ENCODE measurements at places on chromosomes 3 and 15.
A peak's percentile ranks its signal among the peaks of the same experiment; 100 is the strongest.

GRCh38 chr15:77118882-77119321, 48.0 kb upstream of the TSPAN3 start:
- peak; percentile 10 for DNase-seq

- DNase-seq, result no peak
Measured at GRCh38 chr15:96851613-96852012, 521.1 kb downstream of the NR2F2 start.

DNA sequence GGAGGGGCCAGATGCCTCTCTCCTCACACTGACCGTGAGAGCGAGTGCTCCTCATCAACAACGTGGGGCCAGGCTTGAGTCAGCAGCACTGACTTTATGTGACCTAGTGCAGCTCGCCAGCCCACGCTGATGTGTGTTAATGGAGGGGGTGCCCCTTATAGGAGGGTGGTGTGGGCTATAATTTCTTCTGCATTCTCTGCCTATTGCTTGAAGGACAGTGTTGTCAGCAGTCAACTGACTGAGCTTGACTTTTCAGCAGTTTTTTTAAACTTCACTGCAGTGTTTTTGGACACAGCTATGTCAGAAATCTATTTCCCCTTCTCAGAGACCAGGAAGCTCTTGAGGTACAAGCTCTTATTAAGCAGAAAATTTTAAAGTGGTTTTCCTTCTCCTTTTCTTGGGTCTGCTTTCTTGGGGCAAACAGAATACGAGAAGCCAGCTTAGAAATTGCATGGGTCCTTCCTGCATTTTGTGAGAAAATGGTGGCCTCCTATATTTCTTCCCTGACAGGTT, 304.8 kb upstream of the CTDSPL start:
- DNase-seq, result no peak

GRCh38 chr3:74535281-74535680, 79.2 kb downstream of the CNTN3 start:
- DNase-seq, result no peak

DNA sequence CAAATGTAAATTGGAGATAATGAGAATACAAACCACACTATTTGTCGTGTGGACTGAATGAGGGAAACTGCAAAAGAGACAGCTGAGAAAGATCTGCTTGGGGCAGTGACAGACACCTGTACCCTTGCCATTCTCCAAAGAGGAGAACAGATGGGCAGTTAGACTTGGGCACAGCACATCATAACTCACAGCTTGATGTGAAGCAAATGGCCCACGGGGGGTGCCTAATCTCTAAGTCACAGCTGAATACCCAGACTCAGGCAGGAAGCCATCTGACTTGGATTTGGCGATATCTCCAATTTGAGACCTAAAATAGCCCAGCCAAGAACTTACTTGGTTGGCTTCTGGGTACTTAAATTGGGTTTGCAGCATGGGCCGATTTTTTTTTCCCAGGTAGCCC, 10.0 kb upstream of the SLC6A11 start:
- no peak for DNase-seq

DNA sequence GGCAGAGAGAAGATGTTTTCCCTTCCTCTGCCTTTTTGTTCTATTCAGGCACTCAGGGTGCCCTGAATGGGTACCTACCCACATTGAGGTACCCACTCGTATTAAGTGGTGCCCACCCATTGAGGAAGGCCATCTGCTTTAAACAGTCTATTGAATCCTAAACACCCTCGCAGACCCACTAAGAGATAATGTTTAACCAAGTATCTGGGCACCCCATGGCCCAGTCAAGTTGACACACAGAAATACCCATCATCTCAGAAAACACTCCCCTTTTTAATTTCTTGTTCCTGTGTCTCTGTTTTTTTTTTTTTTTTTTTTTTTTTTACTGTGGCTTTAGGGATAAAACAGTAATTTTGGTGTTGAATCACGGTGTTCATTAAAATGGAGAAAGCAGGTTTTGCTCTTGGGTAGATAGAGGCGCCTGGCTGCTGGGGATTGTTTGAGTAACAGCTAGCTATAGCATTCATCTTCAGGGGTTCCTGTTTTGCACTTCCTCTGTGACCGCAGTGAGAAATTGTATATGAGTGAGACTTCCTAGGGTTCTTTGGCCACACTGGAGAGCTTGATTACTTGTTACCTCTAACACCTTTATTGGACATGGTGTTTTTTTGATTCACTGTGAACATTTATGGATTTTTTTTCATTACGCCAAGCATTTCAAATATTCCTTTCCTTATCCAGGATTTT, 259.1 kb downstream of the PTPRG start:
- no peak for DNase-seq

- no peak for DNase-seq
Measured at GRCh38 chr15:56992725-56993124, 74.3 kb downstream of the TCF12 start.

DNA sequence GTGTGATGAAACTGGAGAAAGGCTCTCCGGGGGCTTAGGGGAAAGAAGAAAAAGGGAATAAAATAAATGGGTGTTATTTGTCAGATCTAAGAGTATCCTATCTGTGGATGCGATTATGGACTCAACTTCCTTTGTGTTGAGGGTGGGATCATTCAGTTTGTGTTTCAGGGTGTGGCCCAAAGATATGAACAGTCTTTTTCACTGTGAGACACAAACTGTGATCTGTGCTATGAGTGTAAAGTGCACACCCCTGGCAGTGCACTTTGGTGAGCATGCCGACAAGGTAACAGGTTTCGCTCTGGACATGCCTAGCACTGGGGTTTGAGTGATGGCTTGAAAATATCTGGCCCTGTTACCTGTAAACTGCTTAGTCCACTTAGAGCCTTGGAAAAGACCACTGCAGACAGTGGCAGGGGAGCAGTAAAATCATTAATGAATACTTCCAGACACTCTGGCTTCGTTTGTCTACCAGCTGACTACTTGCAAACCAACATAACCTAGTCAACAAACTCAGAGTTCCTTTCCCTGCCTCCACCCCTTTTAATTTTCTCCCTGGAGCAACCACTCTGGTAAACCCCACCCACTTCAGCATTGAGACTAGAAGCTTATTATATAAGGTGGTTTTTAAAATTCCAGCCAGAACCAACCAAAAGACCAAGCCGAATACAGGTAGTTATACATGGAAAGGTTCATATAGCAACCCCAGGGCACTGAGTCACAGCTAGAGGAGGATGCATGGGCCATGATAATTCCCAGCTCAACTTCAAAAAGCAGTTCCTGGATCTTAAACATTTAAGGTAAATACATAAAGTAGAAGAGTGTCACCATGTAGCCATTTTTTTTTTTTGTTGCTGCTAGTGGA, 55.1 kb downstream of the TAMM41 start:
- DNase-seq, result no peak

- no peak for DNase-seq
Measured at GRCh38 chr3:29203851-29204250, 77.0 kb upstream of the RBMS3 start.

DNA sequence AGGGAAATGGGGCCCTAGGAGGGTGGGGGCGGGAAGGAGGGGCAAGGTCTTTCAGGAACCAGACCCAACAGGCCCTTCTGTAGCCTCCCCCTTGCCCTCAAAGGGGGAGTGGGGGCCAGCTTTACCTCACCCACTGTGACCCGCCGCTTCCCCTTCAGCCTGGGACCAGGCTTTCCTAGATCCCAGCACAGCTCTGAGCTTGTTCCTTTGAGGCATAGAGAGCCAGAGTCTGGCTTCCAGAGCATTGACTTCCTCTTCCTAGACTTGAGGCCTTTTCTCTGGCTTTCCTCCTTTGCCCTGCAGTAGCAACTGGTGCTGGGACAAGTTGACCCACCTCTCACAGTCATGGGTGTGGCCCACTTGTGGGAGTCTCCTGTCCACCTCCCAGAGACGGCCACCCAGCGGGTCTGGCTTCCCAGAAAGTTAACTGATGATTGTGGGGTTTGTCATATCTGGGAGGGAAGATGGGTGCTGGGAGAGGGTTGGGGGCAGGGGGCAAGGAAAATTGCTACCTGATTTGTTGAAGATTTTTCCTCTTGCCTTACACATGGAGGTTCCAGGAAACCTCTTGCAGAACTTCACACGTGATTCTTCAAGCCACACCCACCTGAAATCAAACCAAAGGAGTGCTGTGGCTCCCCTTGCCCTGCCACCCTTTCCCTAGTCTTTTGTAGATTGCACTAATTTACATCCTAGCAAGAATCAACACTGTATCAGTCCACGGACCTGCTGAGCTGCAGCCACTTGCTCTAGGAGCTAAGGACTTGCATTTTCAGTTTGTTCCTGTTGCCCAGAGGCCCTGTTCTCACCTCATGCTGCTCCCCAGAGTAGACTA, 4.1 kb upstream of the CHST14 start:
- no peak for DNase-seq

- DNase-seq, result peak; percentile 38
Measured at GRCh38 chr3:181176601-181177000, 187.1 kb upstream of the DNAJC19 start.

GRCh38 chr15:63395730-63396151, 14.1 kb upstream of the CA12 start:
- DNase-seq, result no peak

DNA sequence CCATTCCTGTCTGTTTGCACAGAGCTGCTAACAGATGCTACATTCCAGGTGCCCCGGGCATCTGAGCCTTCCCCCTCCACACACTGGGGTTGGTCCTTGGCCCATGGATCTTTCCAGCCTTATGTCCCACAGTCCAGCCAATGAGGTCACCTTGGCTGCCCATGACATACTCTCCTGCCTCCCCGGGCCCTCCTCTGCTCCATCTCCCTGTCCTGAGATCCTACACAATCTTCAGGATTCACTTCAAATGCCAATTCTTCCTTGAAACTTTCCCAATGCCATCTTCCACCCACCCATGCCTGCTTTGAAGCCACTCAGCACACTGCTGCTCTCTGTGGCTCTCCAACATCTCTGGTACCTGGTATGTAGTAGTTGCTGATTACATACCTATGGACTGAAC, 4.3 kb downstream of the CHRNA3 start:
- no peak for DNase-seq

DNA sequence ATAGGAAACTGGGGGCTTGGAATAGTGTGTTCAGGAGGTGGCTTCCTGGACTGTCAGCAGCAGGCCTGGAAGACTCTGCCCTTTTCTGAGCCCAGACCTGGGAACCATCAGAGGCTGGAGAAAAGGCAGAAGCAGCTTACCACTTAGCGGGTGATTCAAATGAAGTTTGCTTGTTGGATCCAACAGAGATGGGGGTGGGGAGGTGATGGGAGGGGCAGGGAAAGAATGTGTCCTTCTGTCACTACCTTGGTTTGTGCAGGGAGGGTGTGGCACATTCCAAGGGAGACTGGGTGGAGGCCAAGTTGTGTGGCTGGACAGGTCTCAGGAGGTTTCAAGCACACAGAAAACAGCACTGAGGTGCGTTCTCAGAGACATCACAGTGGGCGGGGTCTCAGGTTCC, 58.8 kb downstream of the TRAK1 start:
- DNase-seq, result no peak

DNA sequence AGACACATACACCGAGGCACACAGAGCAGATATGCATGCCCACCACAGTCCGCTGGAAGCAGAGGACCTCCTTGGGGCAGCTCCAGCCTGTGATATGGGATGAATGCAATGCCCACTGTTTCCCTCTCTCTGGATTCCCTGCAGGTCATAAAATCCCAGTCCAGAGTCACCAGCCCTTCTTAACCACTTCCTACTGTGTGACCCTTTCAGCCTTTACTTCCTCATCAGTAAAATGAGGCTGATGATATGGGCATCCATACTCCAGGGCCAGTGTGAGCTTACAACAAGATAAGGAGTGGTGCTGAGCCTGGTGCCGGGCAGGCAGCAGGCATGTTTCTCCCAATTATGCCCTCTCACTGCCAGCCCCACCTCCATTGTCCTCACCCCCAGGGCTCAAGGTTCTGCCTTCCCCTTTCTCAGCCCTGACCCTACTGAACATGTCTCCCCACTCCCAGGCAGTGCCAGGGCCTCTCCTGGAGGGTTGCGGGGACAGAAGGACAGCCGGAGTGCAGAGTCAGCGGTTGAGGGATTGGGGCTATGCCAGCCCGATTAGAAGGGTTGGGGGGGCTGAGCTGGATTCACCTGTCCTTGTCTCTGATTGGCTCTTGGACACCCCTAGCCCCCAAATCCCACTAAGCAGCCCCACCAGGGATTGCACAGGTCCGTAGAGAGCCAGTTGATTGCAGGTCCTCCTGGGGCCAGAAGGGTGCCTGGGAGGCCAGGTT, at the start of gene GNAT1:
GNAT1 (plus strand) TSS at position 675 of the 725 bp plus-strand sequence. CDS start 116 bp downstream, outside the sequence.
- no peak for DNase-seq

DNA sequence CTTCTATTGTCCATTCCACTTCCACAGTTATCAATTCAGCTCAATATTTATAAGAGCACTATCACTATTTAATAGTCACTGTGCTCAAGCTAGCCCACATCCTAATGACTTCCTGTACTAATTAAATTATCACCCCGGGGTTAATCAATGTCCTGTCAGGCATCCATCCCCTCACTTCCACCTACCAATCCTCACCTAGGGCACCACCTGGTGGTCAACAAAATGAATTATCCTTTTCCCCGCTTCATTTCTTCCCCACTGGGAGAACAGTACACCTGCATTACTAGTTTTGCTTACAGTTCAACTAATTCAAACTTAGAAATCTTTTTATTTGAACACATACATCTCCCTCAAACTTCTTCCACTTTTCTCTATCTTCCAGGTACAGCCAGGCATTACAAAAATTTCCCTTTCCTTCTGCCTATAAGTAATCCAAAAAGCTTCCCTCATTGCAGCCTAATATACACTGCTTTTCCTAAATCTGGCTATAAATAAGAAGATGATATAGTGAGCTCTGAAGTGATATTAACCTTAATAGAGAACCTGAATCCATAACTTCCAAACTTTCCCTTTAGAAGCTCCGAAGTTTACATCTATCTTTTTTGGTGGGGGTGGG, 68.5 kb downstream of the TMCC1 start:
- peak; percentile 34 for DNase-seq

GRCh38 chr3:196947136-196947859, 5.0 kb upstream of the NCBP2 start:
- no peak for DNase-seq

- DNase-seq, result no peak
Measured at GRCh38 chr15:37061996-37062395, 38.4 kb downstream of the MEIS2 start.

- DNase-seq, result no peak
Measured at GRCh38 chr3:52551118-52551517, 14.7 kb downstream of the UQCC5 start.

DNA sequence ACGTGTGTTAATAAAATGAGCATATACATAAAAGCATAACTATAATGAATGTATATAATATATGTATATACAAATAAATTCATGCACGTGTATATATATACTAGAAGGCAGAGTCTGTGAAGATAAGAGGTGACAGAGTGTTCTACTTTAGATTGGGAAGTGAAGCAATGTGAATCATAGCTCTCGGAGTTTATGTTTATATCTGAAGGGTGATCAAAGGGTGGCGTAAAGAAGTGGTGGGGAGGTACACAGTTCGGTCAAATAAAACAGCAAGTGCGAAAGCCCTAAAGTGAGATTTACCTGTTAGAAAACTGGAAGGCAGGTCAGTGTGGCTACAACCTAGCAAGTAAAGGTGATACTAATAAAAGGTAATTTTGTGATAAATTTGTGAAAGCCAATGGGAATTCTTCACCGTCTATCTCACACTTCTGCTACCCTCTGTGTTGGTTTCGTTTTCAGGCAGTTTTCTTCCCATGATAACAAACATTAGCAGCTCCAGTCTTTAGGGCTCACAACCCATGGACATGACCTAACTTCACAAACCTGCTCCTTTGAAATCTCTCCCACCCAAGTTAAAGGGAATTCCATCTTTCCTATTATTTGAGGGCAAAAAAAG, 46.7 kb upstream of the BCHE start:
- no peak for DNase-seq
